MCF 10A (cell line): ENCODE measurements at places on chromosomes 3 and 15. TPM values are rescaled to one million over a fixed set of nuclear protein-coding genes. Genes with fewer than 3 reads are reported as not detected.

DNA sequence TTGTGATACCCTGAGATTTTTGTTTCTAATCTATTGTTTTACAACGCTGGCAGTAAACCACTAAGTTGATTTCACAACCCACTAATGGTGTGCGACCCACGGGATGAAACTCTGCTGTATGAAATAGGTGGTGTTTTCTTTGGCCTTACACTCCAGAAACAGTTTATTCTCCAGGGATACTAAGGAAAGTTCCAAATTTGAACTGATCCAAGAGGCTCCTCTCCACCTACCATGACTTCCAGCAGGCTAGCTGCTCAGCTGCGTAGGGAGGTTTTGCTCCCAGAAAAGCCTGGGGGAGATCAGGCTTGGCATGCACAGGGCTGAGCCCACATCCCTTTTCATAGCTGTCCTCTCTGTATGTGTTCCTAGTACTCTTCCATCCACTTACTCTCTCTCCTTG, 71.5 kb downstream of the FAM174B start:
- no peaks in the 10 kb centered on the region for H3K4me1 ChIP-seq
- H3K36me3 ChIP-seq, result no peaks in the 10 kb centered on the region
- DNase-seq, result no peak
- H3K27me3 ChIP-seq, result peaks cover 26% of the 10 kb centered on the region

DNA sequence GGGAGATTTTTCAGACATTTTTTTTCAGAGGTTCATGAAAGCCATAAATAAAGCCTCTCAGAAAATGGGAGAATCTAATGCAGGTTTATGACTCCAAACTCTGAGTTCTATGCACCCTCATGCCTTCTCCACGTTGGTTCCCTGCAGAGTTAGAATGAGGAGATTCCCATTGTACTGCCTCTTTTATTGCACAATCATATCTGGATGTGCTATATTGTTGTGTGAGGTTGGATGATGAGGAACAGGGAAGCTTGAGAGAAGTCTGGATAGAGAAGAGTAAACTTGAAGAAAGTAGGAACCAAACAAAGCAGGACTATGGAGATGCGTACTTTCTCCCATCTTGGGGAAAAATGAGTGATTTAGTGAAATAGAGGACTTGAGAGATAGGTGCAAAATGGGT, 178.8 kb downstream of the PDCD6IP start:
- no peak for DNase-seq
- H3K4me3 ChIP-seq, result no peak overlapping the region
- no peak overlapping the region for H3K27ac ChIP-seq
- H3K4me1 ChIP-seq, result no peaks in the 10 kb centered on the region
- no peaks in the 10 kb centered on the region for H3K36me3 ChIP-seq

GRCh38 chr15:51706291-51706690, 25.0 kb downstream of the SCG3 start:
- no peak for DNase-seq
- H3K4me3 ChIP-seq, result no peak overlapping the region
- peaks cover 5% of the 10 kb centered on the region for H3K36me3 ChIP-seq
- H3K27ac ChIP-seq, result no peak overlapping the region

DNA sequence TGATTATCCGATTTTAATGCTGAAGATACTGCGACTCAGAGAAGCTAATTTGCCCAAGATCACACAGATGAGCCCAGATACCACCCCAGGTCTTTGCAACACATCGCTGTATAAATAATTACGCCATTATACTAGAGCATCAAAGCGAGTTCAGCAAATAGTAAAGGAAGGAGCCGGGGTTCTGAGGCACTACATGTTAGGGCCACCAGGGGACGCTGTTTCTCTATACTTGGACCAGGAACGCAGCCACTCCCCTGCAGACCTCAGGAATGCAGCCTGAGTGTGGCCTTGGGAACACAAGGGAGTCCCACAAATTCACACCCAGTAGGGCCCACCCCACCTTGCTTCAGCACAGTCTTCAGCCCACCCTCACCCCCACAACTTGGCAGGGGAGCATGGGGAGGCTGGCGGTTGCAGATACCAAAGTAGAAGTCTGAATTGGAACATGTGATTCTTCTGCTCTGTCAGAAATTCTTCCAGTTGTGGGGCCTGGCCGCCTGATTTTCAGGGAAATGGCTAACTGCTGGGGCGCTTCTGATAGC, 57.8 kb upstream of the RYK start:
- peak overlapping the region; percentile 57 for H3K27ac ChIP-seq
- peaks cover 32% of the 10 kb centered on the region for H3K4me1 ChIP-seq
- no peak overlapping the region for H3K4me3 ChIP-seq
- H3K27me3 ChIP-seq, result no peaks in the 10 kb centered on the region

- no peaks in the 10 kb centered on the region for H3K27me3 ChIP-seq
- no peak for DNase-seq
- no peak overlapping the region for H3K4me3 ChIP-seq
- H3K36me3 ChIP-seq, result no peaks in the 10 kb centered on the region
- H3K27ac ChIP-seq, result no peak overlapping the region
- peaks cover 6% of the 10 kb centered on the region for H3K4me1 ChIP-seq
Observed at GRCh38 chr3:171333784-171334464, 126.3 kb downstream of the TNIK start.

GRCh38 chr15:65033659-65034269, 4.3 kb upstream of the MTFMT start:
- H3K4me1 ChIP-seq, result no peaks in the 10 kb centered on the region
- H3K4me3 ChIP-seq, result no peak overlapping the region
- no peaks in the 10 kb centered on the region for H3K36me3 ChIP-seq
- no peaks in the 10 kb centered on the region for H3K27me3 ChIP-seq
- DNase-seq, result peak; percentile 49
- no peak overlapping the region for H3K27ac ChIP-seq

DNA sequence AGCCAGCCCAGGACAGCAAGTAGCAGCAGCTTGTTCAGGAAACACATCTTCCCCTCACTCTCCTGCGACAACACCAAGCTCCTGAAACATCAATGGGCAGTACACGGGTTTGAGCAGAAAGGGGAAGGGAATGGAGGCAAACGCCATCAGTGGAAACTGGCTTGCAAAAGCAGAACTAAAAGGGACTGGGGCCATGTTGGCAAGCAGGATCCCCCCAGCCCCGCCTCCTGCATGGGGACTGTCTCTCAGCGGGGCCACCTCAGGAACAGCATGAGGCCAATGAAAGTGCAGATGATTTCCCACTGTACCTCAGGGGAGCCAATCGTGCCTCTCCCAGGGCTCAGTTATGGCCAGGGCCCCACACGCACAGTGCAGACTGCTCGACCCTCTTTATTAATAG, 6.8 kb downstream of the CDAN1 start:
- no peaks in the 10 kb centered on the region for H3K27me3 ChIP-seq
- no peak for DNase-seq
- H3K36me3 ChIP-seq, result peaks cover 61% of the 10 kb centered on the region

GRCh38 chr3:40969341-40969740, 230.0 kb upstream of the CTNNB1 start:
- no peak overlapping the region for H3K4me3 ChIP-seq
- DNase-seq, result no peak
- H3K36me3 ChIP-seq, result no peaks in the 10 kb centered on the region
- no peaks in the 10 kb centered on the region for H3K27me3 ChIP-seq
- peaks cover 20% of the 10 kb centered on the region for H3K4me1 ChIP-seq
- H3K27ac ChIP-seq, result peak overlapping the region; percentile 73

DNA sequence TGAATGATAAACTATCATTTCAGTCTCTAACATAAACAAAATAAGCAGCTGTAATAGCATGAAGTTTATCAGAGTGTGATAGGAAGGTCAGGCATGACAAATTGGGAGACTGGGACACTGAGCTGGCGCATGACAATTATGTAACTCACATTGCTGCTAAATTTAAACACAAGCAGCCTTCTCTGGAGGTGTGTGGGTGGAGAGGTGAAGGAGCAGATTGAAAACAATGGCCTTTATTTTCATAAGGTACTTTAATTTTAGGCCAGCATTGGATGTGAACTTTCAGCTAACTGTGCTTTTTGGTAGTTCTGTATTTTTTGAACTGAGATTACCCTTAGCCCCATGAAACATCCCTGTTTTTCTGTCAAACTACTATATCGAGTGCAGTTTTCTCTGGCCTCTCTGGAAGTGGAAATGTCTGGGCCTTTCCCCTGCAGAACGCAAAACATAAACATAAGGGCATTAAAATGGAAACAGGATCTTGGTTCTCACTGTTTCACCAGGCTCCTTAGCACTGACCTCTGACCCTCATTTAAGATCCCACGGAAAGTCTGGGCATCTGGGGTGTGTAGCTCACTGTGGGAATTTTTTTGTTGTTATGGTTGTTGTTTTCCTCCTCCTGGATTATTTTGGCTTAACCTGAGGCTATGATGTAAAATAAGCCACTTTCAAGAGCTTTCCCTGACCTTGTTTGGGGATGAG, 160.1 kb upstream of the DPH6 start:
- H3K27ac ChIP-seq, result no peak overlapping the region
- no peaks in the 10 kb centered on the region for H3K27me3 ChIP-seq
- no peaks in the 10 kb centered on the region for H3K36me3 ChIP-seq
- DNase-seq, result no peak

PP2D1 gene
- not detected in 2 replicates for total RNA-seq

DGKG gene
- not detected in 2 replicates for total RNA-seq

LDHAL6B gene
- not detected in 2 replicates for total RNA-seq
